Neural progenitor cell (in vitro differentiated cells): ENCODE measurements at places on chromosomes 11 and 22. TPM values are rescaled to one million over a fixed set of nuclear protein-coding genes. Genes with fewer than 3 reads are reported as not detected.

HEPHL1 gene
- total RNA-seq = 0.02 TPM in 1 of 2 replicates, not detected in the other

ARHGAP8 gene
- total RNA-seq = 3.0 and 8.9 TPM in 2 replicates

C11orf91 gene
- total RNA-seq = not detected in 2 replicates

- H3K4me3 ChIP-seq = no peak overlapping the region
- H3K4me1 ChIP-seq = no peaks in the 10 kb centered on the region
- H3K27ac ChIP-seq = no peak overlapping the region
- no peaks in the 10 kb centered on the region for H3K27me3 ChIP-seq
- DNase-seq = no peak
Measured at GRCh38 chr11:95829580-95830259, 39.4 kb downstream of the CEP57 start.

- no peak overlapping the region for H3K27ac ChIP-seq
- H3K36me3 ChIP-seq = no peaks in the 10 kb centered on the region
- H3K4me1 ChIP-seq = no peaks in the 10 kb centered on the region
- no peaks in the 10 kb centered on the region for H3K27me3 ChIP-seq
- H3K4me3 ChIP-seq = no peak overlapping the region
- DNase-seq = no peak
Measured at GRCh38 chr11:88697139-88697538, 359.6 kb upstream of the CTSC start.

DNA sequence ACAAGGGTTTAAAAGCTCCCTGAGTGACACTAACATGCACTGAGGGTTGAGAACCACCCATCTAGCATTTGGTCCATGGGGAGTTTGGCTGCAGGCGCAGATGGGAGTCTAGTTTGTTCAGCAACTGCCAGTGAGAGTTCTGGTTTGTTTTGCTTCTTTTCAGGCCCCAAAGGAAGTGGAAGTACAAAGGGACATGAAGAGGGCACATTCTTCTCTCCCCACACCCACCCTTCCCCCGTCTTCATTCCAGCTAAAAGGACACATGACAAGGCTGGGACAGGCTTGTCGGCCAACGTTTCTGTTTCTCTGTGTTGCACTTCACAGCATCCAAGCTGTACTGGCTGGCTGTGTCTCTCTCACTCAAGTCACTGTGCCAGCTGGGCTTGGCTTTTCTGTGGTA, 8.2 kb upstream of the ENDOD1 start:
- peaks cover 7% of the 10 kb centered on the region for H3K4me1 ChIP-seq
- H3K4me3 ChIP-seq = no peak overlapping the region
- H3K36me3 ChIP-seq = no peaks in the 10 kb centered on the region
- DNase-seq = peak; percentile 5
- no peak overlapping the region for H3K27ac ChIP-seq
- H3K27me3 ChIP-seq = no peaks in the 10 kb centered on the region
